Activated CD4-positive, alpha-beta T cell treated with anti-CD3 and anti-CD28 coated beads for 24 hours (primary cell): ENCODE measurements at places on chromosomes 7 and 10.

- no peak for DNase-seq
These were observed 291.2 kb upstream of the MEOX2 start for GRCh38 chr7:15977663-15978062.

GRCh38 chr10:29921071-29921446 lies 138.3 kb downstream of the JCAD start:
- no peak for DNase-seq

- no peak for DNase-seq
These were observed 499.6 kb upstream of the LRRN3 start for GRCh38 chr7:110591341-110591740.

- DNase-seq, result no peak
These were observed 32.0 kb upstream of the MYO3A start for GRCh38 chr10:25902002-25902401.

- DNase-seq, result no peak
These were observed 16.6 kb downstream of the C7orf33 start for GRCh38 chr7:148607151-148607661.

DNA sequence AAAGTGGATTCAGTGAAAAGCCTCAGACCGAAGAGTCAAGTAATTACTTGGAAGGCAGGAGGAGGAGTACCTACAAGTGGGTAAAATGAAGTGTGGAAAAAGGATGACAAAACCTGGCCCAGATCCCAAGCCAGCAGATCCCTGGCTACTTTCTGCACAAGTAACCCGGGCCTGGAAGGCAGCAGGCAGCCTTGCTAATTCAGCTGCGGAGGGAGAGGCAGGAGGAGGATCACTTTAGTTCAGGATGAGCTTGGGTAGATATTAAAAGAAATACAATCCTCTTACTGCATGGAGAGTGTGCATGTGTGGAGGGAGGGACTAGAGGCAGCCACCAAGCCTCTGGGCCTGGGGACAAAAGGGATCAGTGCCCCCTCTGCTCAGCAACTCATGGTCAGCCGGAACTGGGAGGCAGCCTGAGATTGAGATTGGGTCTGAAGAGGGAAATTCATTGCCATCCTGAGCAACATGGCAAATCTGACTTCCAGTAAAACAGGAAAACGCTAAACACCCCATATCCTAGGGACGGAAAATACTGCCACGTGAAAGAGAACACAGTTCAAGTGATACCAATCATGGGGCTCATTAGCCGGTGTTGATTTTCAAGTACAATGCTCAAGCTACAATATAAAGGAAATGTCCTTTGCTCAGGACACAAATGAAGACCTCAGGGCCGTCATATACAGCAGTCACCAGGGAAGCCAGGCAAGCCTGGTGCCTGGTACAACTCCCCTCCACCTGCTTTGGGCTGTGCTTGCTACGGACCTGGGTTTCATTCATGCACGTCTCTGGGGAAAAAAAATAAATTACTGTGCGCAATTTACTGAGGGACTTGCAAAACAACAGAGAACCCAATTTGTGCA lies 1.3 kb downstream of the AMPH start:
- DNase-seq, result no peak

DNA sequence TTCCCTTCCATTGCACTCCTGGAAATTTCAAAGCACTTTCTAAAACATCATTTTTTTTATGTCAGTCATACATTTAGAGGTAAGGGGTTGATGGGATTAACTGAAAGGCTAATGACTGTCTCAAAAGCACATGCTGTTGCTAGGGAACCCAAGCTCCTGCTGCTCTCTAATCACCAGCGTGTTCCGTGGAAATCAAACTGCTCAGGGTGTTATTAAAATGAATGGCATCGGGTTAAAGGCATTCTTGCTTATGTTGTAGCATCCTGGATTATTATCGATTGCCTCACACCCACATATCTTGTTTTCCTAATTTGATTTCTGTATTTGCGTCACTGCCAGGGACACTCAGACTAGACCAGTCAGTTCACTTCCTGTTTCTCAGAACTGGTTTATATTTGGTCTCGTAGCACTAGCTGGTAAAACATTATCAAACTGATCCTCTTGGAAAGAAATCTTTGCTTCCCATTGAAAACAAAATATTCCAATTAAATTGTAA lies 216.5 kb upstream of the MKLN1 start:
- no peak for DNase-seq

DNA sequence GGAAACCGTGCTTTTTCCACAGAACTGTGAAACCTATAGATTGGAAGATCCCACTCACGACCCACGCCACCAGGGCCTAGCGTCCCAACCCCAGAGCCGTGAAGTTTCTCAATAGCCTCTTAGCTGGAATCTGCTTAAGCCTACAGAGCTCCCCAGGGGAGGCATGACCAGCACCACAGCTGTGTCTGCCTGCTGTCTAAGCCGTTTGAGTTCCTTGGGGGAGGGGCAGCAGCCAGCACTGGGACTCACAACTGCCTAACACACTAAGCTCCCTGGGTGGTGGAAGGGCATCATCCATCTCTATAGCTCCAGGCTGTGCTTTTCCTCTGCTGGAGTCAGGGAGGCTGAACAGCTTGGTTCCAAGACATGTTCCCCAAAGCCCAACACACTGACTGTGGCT lies 26.0 kb upstream of the TMEM140 start:
- DNase-seq, result no peak

DNA sequence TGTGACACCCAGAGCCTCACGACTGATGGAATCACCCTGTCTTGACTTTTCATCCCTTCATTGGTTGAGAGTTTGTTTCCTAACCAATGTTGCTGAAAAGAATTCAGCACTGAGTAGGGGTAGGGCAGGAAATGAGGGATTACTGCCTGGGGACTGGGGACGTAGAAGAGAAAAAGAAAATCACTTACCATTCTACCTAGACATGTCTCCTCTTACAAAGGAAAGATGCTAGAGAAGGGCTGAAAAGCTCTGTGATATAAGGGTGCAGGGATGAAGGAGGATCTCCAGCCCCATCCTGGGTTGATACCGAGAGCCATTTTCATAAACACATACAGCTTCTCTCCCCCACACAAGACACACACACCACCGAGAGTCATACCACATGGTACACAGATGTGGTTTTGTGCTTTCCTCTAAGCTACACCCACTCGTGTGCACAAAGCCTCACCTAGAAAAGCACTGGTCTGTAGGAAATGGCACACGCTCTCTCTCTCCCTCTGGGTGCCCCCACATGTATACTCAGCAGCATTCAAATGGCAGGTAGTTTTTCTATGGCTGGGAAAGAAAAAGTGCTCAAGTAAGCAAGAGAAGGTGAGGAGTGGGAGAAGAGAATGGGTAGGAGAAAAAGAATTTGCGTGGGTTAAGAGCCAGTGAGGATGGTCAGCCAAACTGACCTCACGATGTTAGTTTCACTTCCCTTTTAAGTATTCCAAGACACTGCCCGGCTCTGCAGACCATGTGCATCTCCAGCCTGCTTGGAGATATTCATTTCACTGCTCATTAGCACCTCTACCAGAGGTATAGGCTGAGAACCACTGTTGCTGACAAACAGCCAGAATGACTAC lies 85.8 kb downstream of the CALD1 start:
- DNase-seq, result no peak

DNA sequence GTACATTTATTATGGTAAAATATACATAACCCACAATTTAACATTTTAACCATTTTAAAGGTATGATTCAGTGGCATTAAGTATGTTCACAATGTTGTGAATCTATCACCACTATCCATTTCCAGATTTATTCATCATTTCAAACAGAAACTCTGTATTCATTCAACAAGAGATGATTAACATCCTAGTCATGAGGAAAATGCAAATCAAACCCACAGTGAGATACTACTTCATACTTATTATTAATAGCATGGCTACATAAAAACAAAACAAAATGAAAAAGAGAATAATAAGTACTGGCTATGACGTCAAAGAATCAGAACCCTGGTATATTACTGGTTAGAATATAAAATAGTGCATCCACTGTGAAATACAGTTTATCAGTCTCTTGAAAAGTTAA lies 386.6 kb upstream of the POM121L12 start:
- DNase-seq, result no peak

- no peak for DNase-seq
These were observed 14.6 kb upstream of the C10orf53 start for GRCh38 chr10:49664842-49665355.

DNA sequence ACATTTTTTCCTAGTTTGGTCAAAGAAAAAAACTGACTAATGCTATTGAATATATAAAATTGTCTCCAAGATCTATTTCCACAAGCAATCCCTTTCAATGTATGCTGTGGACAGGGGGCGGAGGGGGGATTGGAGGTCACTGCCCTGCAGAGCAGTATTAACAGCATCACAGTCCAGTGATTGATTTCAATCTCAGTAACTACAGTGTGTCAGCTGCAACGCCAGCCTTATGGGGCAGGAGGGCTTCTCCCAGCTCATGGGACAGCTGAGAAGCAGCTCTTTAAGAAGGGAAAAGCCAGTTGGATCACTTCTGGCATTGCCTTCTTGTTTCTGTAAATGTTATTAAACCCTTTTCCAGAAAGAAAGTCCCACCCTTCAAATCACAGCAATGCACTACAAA lies 65.0 kb downstream of the RAPGEF5 start:
- DNase-seq, result no peak

DNA sequence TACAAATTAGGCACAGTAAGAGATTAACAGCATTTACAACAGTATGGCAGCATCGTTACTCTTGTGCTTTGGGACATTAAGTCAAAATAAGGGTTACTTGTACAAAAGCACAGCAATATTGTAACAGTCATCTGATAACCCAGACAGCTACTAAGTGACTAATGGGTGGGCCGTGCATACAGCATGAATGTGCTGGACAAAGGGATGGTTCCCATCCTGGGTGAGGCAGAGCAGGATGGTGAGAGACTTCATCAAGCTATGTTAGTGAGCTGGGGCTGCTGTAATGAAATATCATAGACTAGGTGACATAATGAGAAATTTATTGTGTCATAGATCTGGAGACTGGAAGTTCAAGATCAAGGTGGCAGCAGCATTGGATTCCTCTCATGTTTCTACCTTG lies 25.4 kb downstream of the EDRF1 start:
- no peak for DNase-seq

GRCh38 chr7:158924956-158925355 lies 68.6 kb downstream of the DYNC2I1 start:
- DNase-seq, result no peak

GRCh38 chr7:157854066-157854891 lies 517.5 kb downstream of the DNAJB6 start:
- DNase-seq, result no peak

DNA sequence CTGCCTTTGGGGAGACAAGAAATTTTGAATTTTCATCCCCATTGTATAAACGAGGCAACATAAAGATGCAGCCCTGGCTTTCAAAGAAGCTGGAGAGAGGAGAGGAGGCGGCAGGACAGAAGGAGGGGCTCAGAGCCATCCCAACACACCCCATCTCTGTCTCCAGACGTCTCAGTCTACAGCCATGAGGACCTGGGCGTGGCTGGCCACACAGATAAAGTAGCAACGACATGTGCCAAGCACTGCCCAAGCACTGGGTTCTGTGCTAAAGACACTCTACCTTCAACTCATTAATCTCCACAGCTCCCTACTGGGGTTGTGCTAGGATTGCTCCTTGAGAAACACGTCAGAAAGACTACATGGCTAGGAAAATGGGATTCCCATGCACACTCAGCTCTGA lies 65.2 kb downstream of the DLG5 start:
- no peak for DNase-seq

DNA sequence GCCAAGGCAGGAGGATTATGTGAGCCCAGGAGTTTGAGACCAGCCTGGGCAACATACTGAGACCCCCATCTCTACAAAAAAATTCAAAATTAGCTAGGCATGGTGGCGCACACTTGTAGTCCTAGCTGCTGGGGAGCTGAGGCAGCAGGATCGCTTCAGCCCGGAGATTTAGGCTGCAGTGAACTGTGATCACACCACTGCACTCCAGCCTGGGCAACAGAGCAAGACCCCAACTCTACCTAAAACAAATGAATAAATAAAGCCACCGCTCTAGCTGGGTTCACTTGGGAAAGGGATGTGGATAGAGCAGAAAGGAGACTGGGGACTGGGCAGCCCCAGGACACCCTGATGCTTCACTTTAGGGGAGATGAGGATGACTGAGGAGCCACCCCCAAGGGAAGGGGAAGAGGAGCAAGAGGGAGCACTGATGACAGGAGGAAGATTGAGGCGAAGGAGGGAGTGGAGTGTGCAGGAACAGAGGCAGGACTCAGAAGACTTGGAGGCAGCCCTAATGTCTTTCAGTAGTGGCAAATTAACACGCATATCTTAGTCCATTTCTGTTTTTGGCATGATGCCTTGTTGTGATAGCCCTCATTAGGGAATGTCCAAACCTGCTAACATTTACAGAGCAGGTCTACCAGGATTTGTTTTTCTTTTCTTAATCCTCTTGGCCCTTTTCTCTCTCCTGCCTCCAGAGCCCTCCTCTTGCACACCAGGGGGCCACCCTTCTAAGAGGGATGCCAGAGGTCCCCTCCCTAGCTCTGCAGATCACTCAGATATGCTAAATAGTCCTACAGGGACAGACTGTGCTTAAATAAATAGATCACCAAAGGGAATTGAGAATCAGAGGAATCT lies 88.3 kb downstream of the C10orf105 start:
- DNase-seq, result no peak

- peak; percentile 1 for DNase-seq
These were observed at the start of gene SEMA3A for GRCh38 chr7:84194484-84195271. SEMA3A (minus strand) TSS chr7:84194789; CDS start chr7:84194586, 203 bp downstream.

- DNase-seq, result no peak
These were observed 8.3 kb upstream of the FRMPD2 start for GRCh38 chr10:48282829-48283228.

- no peak for DNase-seq
These were observed 161.5 kb downstream of the DNAH11 start for GRCh38 chr7:21704359-21704758.

DNA sequence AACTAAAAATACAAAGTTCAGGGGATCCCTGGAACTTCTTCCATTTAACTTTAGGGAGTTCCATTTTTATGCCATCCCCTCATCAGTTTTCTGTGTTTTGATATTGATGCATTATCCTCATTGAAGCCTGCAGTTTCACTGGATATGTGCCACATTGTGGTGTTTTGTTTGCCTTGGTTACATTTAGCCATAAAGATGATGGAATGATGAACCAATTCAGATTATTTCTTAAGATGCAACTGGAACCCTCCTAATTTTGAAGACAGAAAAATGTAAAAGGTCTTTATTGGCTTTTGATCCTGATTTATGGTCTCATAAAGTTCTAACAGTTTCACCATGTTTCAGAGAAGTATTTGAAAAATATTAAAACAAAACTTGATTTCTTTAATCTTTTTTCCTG lies 314.2 kb upstream of the KLF6 start:
- DNase-seq, result no peak

DNA sequence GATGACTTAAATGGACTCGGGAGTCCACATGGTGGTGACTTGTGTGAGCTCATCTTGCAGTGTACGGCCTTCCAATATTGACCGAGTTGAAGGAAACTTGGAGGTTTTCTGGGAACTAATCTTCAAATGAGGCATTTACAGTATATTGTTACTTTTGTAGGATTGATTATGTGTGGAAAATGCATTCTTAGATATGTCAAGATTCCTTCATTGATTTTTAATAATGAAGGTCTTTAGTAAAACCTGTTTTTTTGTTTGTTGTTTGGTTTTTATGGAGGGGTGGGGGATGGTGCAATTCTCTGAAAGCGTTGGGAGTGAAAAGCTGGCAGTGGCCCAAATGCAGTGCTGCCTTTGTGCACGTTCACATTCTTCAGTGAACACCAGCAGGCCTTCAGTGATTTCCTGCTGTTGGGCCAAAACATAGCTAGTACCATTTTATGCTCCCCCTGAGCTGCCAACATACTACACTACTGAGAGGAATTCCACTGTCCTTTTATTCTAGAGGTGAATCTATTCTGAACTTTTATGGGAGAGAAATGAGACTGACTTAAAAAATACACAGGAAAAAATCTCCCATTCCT lies 50.4 kb downstream of the CCNY start:
- DNase-seq, result no peak
